ENCODE measurements at places on chromosomes 1 and 21.

DNA sequence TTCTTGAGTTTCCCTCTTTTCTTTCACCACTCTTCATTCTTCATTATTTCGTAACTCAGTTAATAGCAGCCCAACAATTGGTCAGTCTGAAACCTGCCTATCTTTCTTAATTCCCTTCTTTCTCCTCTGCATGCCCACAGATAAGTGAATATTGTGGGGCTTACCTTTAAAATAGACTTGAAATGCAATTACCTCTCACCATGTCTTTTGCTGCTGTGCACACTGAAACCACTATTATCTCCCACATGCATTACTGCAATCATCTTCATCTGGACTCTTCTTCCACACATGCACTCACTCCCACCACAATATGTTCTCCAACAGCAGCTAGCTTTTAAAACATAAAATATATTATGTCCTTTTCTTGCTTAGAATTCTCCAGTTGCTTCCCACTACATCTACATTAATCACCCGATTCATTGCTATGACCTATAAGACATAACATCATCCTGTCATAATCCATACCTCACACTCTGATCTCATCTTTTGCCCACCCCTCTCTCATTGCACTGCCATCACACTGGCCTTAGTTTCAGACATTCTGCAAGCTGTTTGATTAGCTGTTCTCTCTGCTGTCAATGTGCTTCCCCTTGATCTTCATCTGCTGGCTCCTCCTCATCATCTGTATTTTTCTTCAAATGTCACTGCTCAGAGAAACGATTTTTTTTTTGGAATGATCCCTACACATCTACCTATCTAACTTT lies 304.8 kb downstream of the PTPRC start:
- DNase-seq: no peak

DNA sequence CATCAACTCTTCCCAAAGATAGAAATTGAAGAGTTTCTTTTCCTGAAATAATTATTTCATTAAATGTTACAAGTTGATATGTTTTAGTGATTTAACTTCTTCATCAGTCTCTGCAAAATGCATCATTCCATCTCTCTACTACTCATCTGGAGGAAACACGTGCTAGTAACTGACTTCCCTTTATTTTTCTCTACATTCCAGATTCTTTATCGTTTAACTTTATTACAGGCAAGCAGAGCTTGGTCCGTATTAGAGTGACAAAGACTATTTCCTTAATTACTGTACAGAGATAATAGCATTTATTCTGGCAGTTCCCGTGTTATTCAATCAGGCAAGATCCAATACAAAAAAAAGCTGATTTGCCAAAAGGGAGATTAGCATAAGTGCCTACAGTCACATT lies 88.6 kb downstream of the TM2D1 start:
- no peak for DNase-seq

DNA sequence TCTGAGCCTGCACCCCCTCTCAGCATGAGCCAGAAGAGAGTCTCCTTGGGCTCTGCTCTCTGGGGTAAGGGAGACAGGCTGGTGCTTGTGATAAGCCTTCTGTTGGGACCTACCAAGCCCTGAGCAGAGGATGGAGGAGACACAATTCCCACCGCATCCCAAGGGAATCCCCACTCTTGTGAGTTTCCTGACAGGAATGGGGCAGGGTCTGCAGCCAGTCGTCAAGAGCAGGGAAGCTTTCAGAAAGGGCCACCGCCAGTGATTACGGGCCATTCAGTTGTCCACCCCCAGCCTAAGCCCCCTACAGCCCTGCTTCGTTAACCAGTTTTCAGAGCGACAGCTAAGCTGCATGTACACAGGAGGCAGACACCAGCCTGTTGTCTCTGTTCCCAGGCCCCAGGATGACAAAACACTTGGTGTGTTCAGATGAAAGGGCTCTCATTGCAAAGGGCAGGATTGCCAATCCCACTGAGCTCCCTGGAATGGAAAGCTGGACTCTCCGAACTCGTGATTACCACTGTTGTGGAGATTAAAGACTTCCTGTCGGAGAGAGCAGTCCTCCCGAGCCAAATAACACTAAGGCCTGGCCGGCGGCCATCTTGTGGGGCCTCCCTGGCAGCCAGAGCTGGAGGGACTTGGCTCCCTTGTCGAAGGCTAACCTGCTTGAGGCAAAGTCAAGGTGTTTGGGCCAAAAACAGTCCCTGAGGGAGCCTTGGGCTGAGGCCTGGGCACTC lies 37.4 kb upstream of the SLC30A1 start:
- DNase-seq: no peak

- no peak for DNase-seq
Measured at GRCh38 chr1:150553392-150554085, 4.3 kb downstream of the ADAMTSL4 start.

DNA sequence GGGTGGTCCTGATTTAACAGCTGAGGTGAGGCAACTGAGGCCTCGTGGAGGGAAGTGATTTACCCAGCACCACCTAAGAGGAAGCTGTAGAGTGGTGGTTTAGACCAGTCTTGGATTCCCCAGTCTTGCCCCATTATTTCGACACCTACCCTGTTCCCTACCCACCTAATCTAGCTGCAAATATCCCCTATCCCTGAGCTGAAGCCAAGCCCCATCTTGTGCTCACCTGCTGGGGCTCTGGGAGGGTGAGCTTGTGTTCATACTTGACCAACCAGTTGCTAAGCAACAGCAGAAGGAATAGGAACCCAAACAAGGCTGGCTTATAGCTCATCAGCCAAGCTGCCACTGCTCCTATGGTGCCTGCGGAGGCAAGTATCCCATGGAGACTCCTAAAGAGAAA lies 2.0 kb downstream of the TEX46 start:
- DNase-seq: peak; percentile 42

GRCh38 chr1:182611326-182611725 lies 7.1 kb upstream of the RGS16 start:
- DNase-seq: no peak

- no peak for DNase-seq
Measured at GRCh38 chr1:185442050-185442449, 125.0 kb upstream of the IVNS1ABP start.

DNA sequence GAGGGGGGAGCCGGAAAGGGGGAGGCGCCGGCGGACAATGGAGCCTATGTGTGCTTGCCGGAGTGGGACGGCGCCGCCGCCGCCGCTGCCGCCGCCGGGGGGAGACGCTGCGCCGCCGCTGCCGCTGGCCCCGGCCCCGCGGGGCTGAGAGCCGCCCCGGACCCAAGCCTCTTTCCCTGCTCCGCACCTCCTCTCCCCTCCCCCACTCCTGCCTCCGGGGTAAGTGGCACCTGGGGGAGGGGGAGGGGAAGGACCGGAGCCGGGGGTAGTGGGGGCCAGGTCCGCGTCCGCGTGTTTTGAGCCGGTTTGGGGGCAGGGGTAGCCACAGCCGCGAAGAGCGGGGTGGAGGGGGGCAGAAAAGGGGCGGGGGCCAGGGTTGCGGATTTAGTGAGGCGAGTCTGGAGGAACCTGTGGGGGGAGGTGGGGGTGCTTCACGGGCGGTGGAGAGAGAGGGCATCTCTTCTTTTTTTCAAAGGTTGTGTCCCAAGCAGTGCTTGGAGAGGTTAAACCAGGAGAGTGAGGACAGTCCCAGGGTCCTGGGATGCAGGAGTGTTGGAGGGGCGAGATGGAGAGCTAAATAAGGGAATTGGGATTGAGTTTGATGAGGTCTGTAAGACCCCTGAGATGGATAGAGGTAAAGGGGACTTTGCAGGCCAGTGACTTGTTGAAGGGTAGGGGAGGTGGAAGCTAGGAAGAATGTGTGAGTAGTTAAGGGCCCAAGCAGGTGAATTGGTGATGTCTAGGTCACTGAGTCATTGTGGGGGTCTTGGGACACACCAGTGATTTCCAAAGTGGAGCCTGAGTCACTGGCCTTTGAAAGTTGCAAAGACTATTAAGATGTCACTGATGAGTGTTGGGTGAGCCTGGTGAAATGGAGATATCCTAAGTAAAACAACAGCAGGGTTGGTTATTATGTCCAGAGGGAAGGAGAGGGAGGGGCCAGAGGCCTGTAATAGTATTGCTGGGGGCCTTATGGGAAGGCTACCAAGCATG lies 59.1 kb downstream of the BCL9 start:
- peak; percentile 18 for DNase-seq

GRCh38 chr21:17612023-17612564 lies 607 bp downstream of the BTG3 start:
- peak; percentile 45 for DNase-seq

Measured in RWPE1 (cell line).